ENCODE measurements at places on chromosomes 4 and X. TPM values are rescaled to one million over a fixed set of nuclear protein-coding genes. Genes with fewer than 3 reads are reported as not detected.

The PAGE2 gene
- not detected for total RNA-seq

The FAM53A gene
- 1.4 TPM for total RNA-seq

The DAPP1 gene
- total RNA-seq = 0.09 TPM

The FGF5 gene
- 2.7 TPM for total RNA-seq
